ENCODE measurements at places on chromosomes 6 and 20.

- DNase-seq: no peak
These were observed 250.6 kb downstream of the SAMD5 start for GRCh38 chr6:147759093-147759492.

DNA sequence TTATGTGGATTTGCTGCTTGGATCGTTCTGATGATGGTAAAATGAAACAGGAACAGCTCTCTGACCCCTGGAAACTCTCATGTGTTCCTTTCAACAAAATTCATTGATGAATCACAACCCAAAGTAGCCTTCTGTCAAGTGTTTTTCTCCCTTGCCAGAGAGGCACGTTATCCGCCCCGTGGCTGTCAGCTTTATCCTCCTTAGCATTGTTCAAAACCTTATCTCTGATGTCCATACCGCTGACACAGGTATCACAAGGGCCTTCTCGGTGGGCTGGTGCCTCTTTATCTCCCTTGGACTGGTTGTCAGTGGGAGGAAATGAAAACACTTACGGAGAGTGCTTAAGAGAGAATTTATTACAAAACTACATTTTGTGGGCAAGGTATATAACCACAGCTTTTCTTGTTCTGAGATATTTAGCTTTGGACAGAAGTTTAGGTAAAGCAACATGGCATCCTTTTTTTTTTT lies 84.9 kb downstream of the TIAM2 start:
- no peak for DNase-seq

DNA sequence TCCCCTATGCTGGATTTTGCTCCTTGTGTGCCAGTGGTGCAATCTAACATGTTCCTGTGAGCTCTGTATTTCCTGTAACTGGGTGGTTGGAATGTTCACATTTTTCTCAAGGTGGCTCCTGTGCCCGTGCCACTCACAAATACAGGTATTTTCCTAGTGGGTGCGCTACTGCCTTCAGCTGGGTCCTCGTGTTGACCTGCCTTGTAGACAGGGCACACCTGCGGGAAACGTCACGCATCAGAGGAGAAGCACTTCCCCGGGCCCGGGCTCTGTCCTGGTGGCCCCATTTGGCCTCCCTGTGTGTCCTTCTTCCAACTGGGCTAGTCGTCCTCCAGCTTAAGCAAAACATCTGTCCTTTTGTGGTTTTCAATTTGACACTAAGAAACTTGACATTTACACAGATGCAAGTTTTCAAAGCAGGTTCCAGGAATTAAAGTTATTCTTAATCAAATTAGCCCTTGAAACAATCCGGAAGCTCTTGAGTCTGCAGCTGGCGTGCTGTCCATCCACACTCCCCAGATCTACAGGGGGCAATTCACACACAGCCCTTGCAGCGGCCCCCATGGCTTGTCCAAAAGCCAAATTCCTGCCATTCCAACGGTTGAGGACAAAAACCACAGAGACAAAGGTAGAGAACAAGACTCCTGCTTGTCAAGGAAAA lies 275.1 kb downstream of the CDC5L start:
- no peak for DNase-seq

DNA sequence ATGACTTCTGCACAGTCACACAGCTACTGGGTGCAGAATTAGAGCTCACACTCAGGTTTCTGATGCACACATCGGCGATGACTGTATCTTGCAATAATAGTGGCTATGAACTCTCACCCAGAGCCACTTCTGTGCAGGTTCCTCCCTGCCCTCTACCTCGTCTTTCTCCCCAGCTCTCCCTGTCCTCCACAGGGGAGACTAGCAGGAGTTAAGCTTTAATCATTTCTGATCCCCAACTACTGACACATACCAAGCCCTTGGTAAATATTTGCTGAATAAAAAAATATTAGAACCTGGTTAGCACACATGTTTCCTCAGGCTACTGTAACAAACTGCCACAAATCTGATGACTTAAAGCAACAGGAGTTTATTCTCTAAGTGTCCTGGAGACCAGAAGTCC lies 222.7 kb upstream of the FOXA2 start:
- no peak for DNase-seq

GRCh38 chr6:144364208-144364720 lies 79.1 kb downstream of the UTRN start:
- no peak for DNase-seq

GRCh38 chr6:36688063-36688738 lies 9.4 kb upstream of the RAB44 start:
- DNase-seq: no peak

DNA sequence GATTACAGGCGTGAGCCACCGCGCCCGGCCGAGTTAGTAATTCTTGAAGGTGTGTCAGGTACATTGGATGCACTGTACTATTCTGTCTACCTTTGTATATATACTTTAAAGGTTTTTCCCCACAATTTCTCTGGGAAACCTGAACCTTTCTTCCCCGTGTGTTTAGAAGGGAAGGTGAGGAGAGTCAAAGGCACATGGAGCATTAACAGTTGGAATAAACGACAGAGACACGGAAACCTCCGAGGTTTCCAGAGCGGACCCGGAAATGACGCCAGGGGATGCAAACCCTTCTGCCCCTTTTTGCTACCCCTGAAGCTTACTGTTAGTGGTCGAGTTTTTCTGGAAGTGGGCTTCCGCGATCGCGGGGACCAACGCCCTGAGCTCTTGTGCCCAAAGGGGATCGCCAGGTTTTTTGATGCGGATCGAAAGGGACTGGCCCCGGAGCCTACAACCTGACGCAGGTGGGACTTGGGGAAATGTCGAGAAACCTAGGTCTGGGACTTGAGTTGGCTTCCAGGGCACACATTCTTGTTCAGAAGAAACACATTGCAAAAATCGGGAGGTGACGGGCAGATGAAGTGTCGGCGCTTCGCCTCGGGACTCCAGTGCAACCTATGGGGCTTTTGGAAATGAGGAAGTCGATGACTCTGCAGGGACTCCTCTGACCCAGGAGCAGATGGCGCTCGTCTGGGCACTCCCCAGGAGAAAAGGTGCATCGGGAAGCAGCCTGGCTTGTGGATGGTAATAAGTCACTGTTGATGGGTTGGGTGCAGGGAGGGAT lies 218.2 kb downstream of the OR2B2 start:
- peak; percentile 71 for DNase-seq

GRCh38 chr6:51768087-51768486 lies 319.3 kb downstream of the PKHD1 start:
- DNase-seq: no peak

DNA sequence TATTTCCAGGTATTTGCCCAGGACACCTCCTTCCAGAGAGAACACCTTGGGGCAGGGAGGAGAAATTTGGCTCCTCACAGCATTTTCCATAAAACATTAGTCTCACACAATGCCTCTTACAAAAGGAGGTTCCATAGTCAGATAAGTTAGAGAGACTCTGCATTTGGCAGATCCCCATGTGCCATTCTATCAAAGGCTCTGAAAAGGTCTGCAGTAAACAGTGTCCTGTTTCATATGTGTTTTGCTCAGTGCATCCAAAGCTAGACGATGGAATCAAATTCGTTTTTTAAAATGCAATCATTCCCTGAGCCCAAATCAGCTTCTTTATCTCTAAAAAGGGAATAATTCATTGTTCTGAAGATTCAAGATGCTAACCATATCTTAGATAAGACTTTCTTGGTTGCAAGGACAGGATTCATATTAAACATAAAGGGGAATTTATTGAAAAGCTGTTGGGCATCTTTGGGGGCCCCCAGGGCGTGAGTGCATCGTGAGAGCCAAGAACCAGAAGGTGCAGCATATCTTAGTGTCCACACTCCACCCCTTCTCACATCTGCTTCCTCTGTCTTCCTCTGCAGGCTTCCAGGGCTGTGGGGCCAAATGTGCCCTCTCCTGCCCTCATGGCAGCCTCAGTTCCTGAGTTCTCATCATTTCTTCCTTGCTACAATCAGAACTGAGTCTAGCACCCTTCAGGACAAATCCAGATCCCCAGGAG lies 41.4 kb upstream of the MLN start:
- no peak for DNase-seq

GRCh38 chr6:88922775-88923548 lies 40.5 kb downstream of the RNGTT start:
- DNase-seq: no peak

GRCh38 chr6:2158596-2159271 lies 86.7 kb downstream of the GMDS start:
- no peak for DNase-seq

- no peak for DNase-seq
These were observed 33.8 kb upstream of the E2F3 start for GRCh38 chr6:20367743-20368485.

GRCh38 chr6:149323353-149323752 lies 5.8 kb downstream of the TAB2 start:
- no peak for DNase-seq

- DNase-seq: no peak
These were observed 479.7 kb upstream of the FLRT3 start for GRCh38 chr20:14817101-14817500.

- DNase-seq: no peak
These were observed 4.7 kb downstream of the MAPK14 start for GRCh38 chr6:36032261-36032660.

- DNase-seq: no peak
These were observed 79.8 kb downstream of the PRDM1 start for GRCh38 chr6:106165885-106166485.

DNA sequence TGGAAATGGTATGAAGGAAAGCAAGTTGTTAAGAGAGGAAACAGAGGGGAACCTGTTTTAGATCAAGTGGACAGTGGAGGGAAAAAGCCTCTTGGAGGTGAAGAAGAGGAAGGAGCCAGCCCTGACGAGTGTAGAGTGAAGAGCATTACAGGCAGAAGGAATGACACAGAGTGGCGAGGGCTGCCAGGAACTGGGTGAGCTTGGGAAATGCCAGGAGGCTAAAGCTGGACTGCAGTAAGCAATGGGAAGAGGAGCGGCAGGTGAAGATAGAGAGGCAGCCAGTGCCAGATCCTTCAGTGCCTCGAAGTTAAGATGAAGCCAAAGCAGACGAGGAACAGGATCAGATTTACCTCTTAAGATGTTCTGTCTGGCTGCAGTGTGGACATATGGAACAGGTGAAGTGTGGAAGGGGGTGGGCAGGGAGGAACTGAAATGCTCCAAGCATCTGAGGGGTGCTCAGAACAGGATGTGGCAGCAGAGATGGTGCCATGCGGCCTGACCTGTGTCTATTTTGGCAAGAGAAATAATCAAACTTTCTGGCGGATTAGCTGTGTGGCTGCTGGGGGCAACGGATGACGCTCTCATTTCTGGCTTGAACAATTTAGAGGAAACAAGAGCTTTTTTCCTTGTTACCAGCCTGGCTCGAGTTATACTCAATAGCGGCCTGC lies 748.4 kb downstream of the PTPRT start:
- no peak for DNase-seq

- DNase-seq: no peak
These were observed 160.1 kb upstream of the QKI start for GRCh38 chr6:163254341-163254835.

DNA sequence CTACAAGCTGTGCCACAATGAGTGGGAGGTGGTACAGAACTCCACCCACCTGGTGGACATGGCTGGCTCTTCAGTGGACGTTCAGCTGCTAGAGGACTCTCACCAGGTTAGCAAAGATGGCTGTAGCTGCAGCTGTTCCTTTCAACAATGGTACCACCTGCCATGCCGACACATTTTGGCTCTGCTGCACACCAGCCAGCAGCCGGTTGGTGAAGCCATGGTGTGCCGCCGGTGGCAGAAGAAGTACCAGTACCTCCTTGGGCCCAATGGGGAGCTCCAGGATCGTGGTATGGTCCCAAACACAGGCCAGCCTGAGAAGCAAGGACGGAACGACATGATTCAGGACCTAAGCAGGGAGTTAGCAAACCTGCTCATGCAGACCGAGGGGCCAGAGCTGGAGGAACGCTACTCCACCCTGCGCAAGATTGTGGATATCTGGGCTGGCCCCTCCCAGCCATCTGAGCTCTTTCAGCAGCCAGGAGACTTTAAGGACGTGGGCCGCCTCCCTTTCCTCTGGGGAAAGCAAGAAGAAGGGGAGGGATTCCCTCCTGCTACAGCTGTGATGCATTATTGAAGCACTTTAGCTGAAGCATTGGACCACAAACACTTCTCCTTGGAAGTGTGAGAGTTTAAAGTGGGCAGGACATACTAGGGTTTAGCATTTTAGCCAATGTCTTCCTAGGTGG lies 2.8 kb upstream of the ZSWIM1 start:
- DNase-seq: no peak

DNA sequence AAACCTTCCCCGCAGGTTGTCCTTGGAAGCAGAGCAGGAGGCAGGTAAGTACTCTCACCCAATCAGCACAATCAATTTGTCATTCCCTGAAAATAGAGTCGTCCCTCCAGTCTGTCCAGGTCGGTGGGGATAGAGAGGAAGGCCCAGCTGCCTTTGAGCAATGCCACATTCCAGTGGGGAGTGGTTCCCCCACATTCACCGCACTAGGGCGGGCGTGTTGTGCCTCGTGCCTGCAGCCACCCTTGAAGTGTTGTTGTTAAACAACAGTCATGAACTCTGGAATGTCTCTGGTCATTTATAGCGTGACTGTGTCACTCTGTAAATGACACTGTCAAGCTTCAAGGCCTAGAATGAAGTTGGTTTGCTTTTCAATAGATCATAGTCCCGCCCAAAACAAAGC lies 33.4 kb downstream of the PRDM1 start:
- no peak for DNase-seq

- no peak for DNase-seq
These were observed 2.7 kb upstream of the SLC35B2 start for GRCh38 chr6:44260011-44260410.

DNA sequence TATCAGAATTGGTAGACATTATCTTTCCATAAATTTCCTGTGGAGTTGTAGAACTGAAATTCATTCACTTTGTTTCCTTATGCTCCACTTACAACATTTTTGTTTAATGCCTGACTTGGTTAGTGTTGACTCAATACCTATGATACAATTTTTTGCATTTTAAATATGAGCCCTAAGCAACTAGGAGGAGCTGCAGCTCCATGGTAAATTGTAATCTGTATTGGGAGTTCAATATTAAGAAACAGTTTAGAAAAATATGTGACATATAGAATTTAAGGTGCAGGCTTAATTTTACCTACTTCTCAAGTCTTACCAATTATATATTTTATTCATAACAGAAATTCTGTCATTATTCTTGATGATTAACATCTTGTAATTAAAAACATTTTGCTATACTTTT lies 868.3 kb downstream of the EYS start:
- DNase-seq: peak; percentile 7

DNA sequence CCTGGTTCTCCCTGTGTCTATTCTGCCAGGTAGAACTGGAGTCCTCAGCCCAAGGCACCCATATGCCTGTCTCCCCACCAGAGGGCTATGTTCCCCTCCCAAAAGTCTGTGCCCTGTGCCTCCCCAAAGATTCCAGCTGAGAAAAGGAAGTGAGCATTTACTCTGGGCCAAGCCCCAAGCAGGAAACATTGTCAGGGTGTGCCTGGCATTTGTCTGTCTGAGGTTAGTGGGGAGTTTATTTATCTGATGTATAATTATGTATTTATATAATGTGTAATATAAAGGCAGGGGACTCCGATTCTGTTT lies 5.6 kb downstream of the GDF5 start:
- no peak for DNase-seq

- no peak for DNase-seq
These were observed 195.7 kb upstream of the SNX9 start for GRCh38 chr6:157627195-157627966.

All from NCI-H748 treated with DMSO at 0.1 percent for 48 hours (cell line).